ENCODE measurements at places on chromosomes 7 and 10.
A peak's percentile ranks its signal among the peaks of the same experiment; 100 is the strongest.

DNA sequence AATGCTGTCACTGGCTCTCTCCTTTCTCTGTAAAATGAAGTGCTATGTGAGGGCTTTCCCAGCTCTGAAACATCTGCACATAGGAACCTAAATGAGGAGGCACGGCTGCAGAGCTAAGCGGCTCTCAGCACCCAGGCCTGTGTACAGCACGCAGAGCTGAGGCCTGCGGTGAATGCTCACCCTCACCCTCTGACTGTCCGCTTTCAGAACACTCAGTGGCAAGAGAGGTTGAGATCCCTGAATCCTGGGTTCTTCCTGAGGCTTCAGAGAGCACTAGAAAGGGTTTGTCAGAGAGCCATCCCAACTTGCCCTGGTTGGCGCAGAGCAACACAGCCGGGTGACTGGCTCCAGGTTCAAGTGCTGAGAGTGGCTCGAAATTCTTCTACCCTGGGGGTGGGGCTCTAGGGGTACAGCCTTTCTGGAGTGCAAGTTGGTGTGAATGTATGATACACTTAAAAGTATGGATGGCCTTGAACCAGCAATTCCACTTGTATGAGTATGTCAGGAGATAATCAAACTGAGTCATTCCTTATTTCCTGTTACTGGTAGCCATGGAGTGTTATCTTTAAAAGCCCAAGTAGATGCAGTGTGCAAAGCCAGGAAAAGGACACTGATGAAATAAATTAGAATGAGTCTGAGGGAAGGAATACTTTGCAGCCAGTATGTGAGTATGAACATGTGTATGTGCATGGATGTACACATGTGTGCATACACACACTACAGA lies 1.7 kb upstream of the CCDC201 start:
- DNase-seq = no peak

GRCh38 chr10:119370111-119370741 lies 162.9 kb downstream of the GRK5 start:
- no peak for DNase-seq

GRCh38 chr10:33335801-33336581 lies 1.5 kb upstream of the NRP1 start:
- DNase-seq = peak; percentile 62

- peak; percentile 33 for DNase-seq
Measured at GRCh38 chr10:84190621-84191020, 3.7 kb upstream of the CDHR1 start.

GRCh38 chr7:459584-460373 lies 59.9 kb downstream of the PDGFA start:
- no peak for DNase-seq

DNA sequence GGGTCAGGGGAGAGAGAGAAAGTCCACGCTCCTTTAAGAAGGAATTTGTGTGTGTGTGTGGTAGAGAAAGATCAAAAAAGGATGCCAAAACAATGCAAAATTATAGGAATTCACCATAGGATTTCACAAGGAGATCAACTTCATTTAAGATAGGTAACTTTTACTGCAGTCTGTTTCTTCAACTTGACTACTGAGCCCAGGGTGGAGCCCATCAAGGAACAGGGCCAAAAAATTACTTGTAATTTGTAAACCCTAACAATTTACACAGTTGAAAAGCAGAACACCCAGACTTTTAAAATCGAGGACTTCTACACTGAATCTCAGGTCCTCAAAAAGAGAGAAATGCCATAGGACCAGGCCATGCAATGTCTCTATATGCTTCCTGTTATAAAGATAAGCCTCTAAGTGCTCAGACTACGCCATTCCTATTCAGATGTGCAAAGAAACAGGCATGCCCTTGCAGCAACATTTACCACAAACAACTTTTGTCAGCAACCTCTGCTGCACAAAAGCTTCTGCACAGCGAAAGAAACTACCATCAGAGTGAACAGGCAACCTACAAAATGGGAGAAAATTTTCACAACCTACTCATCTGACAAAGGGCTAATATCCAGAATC lies 10.6 kb upstream of the GIMAP4 start:
- DNase-seq = no peak

DNA sequence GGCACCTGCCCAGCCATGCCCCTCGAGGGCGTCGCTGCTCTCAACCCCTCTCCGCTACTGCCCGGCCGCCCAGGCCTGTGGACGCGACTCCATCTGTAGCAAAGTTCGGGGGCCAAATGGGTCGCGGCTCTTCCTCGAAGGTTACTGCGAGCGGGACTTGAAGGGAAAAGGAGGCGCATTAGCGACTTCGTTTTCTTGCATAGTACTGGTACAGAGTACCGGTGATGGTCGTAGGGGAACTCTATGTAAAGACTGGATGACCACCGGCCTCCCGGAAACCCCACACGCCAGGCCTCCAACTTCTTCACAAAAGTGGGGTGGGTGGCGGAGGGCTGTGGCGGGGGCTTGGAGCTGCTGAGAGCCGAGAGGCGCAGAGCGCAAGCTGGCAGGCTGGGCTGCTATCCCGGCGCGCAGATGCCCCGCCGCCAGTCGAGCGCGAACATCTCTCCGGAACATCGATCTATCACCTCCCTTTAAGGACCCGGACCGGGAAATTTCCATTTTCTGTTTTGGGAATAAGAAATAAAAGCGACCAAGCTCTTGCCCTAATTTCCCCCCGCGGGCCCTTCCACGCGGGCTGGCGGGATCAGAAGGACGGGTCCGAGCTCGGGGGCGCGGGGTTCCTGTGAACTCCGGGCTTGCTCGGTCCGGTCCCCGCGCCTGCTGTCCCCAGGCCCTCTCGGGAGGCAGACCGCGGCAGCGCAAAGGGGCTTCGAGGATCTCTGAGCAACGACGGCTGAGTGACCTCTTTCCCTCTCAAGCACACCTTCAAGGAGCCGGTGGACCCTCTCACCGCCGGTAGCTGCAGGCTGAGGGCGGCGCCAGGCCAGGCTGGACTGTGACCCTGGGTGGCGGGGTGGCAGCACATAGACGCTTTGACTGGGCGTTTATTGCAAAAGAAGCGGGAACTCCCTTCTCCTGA lies 12.2 kb upstream of the FEZF1 start:
- no peak for DNase-seq

- peak; percentile 22 for DNase-seq
Measured at GRCh38 chr7:150721970-150722373, 5.6 kb downstream of the GIMAP1 start.

- DNase-seq = peak; percentile 70
Measured at GRCh38 chr7:70738151-70738885, 393.6 kb upstream of the GALNT17 start.

GRCh38 chr7:154914308-154914995 lies 88.5 kb downstream of the PAXIP1 start:
- no peak for DNase-seq

GRCh38 chr7:129591868-129592267 lies 19.7 kb upstream of the NRF1 start:
- DNase-seq = no peak

- DNase-seq = no peak
Measured at GRCh38 chr7:157072361-157072760, 61.9 kb upstream of the MNX1 start.
